ENCODE measurements at places on chromosomes 6 and 20.

DNA sequence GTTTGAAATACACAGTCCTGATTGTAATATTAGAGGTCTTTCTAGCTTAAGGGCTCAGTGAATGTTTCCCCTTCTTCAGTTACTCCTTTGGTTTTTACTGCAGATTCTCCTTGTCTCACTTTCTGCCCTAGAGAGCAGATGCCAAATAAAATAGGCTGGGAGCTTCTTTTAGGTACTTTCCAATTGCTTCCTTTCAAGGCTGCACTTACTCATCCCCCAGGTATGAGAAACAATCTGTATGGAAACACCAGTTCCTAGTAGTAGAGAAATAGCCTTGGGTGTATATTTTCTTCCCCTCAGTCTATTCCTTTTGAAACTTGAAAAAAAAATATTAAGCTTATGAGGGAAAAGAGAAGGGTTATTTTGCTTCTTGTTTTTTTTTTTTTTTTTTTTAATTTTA, 139.7 kb downstream of the PAK5 start:
- no peak for DNase-seq

GRCh38 chr6:113433335-113433991, 423.7 kb upstream of the MARCKS start:
- DNase-seq: peak; percentile 62

DNA sequence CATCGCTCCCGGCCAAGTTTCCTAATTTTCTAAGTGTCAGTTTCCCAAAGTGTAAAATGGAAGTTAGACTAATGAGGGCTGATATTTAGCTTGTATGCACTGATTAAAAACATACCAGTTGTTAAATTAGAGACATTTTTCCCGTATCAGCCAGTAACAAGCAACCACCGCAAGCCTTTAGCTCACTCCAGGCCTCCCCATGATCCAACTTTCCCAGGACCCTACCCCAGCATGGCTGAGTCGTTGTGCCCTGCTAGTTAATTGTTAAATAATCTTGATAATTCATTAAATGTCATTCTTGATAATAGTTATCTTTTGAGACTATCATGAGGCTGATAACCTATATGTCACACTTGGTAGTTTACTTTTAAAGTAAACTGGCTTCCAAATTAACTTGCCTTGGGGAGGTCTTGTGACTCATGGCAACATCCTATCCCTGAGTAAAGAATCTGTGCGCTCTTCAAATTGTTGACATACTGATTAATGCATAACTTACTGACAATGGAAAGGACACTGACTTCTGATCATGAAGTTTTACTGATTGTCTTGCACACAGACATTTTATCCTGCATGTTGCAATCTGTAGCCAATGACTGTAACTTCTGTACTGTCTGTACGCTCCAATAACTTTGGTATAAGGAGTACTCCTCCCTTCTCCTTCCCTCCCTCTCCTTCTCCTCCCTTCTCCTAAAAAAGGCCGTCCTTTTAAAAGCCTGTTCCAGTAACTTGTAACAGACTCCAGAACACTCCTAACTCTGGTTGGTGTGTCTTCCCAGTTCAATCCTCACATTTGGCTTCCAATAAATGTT, 6.3 kb upstream of the GTF3C6 start:
- DNase-seq: no peak

DNA sequence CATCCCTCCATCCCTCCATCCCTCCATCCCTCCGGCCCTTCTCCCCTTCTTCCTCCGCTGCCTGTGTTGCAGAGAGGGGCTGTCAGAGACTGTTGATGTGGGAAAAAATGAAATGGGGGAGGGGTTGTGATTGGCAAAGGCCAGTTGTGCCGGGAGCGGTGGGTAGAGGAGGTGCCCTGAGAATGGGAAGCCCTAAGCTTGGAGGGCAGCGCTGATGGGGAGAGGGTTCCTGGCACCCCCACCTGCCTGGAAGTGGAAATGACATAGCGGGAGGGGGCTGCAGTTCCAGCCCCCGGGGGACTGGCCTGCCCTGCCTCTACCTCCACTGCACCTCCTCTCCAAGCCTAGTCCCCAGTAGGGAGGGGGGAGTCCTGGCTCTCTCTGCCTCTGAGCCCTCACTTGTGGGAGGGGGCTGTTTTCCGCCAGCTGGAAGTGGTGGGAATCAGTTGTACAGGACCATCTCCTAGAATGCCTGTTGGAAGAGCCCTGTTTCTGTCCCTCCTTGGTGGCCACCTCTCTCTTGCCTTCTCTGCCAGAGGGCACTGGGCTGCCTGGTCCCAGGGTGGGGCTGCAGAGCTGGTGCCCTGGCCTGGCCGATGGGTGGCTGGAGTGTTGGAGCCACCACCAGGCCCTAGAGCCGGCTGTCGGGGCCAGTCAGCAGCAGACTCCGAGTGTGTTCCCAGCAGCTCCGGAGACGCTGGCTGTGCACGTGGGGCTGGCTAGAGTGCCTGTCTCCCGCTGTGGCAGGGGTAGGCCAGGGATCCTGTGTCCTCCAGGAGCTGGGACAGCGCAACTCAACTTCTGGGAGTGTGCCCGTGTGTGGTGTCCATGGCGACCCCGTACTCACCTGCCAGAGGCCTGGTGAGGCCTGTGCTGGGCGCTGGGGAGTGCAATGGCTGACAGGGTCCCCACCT, 1.5 kb downstream of the DLGAP4 start:
- no peak for DNase-seq

DNA sequence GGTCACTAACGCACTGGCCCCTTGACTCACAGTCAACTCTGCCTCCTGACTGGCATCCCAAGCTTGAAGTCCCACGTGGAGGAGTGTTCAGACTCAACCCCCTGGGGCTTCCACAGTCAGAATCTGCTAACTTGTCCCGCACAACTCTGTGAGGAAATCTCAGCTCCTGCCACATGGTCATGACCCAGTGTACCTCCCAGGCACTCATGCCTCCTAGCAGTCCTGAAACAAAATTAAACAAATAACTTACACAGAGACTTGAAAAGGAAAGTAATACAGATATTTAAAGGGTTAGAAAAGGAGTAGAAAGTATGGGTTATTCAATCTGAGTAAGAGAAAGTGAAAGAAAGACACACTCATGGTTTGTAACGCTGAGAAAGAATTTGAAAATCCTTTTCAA, 134.9 kb downstream of the GMDS start:
- no peak for DNase-seq

DNA sequence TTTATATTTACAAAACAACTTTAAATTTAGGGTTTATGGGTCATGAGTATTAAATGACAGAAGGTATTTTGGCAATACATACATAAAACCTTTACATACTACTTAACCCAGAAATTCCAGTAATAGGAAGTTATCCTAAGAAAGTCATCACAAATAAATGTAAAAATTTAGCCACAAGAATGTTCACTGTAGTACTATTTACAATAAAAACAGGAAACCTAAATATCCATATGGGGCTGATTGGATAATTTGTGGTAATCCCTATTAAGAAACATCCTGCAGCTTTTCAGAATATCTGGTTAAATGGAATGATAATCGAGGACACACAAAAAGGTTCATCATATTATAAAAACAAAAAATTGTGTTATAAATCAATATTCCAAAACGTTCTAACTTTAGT, 44.4 kb downstream of the TRAM2 start:
- no peak for DNase-seq

DNA sequence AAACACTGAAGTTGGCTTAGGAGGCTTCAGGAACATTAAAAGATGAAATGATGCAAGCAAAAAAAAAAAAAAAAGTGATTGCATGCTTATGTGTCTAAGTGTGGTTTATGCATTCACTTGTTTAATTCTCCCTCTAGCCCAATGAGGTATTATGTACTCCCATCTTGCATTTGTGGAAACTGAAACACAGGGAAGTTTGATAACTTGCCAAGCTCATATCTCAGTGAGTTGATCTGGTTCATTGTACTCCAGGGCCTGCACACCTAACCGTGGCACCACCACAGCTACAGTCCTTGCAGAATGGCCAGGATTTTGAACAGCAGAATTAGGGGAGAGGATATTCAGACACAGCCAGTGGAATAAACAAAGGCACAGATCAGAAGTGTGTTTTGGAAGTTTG, 251.2 kb downstream of the TBC1D7 start:
- DNase-seq: no peak

DNA sequence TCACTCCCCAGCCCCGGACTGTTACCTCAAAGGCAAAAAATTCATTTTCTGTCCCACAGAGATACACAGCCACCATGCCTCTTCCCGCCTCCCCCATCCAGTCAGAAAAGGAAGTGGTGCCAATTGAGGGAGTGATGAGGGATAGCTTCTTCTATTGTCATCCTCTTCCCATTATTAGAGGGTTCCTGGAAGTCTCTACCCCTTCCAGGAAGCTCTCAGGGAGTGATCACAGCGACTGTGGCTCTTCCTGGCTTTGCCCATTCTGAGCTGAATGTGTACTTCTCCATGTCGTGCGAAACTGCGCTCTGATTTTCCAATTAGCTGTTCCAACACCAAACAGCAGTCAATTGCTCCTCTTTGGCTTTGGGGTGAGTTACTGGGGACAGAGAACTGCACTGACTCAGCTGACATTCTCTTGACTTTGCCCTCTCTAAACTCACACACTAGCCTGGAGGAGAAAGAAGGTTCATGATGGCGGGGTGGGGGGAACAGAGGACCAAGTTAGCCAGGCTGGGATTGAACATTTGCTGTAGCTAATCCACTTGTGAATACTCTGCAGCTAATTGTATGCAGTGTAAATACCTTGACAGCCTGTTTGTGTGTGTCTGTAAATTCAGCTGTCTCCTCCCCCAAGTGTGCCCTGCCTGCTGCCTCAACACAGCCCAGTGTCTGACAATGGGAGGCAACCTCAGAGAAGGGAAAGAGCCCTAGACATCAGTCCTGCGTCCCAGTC, 2.4 kb upstream of the MDGA1 start:
- DNase-seq: no peak

GRCh38 chr6:44868910-44869309, 459.2 kb upstream of the RUNX2 start:
- no peak for DNase-seq

DNA sequence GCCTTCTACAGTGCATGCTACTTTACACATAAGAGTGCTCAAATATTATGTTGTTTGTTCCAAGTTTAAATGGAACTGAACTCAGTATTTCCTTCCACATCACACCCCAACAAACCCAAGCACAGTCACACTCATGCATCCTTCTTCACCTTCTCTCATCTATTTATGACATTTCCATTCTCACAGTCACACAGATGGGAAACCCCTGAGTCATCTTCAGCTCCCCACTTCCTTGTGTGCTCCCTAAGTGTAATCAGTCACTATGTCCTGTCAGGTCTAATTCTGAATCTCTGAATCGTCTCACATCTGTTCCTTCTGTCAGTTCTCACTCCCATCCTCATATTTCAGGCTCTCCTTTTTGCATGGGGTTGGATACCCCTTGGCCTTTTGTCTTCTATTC, 96.0 kb downstream of the RIMS1 start:
- DNase-seq: no peak

- no peak for DNase-seq
Measured at GRCh38 chr6:105545947-105546731, 143.3 kb upstream of the PREP start.

GRCh38 chr6:69589626-69590025, 207.2 kb downstream of the LMBRD1 start:
- no peak for DNase-seq

DNA sequence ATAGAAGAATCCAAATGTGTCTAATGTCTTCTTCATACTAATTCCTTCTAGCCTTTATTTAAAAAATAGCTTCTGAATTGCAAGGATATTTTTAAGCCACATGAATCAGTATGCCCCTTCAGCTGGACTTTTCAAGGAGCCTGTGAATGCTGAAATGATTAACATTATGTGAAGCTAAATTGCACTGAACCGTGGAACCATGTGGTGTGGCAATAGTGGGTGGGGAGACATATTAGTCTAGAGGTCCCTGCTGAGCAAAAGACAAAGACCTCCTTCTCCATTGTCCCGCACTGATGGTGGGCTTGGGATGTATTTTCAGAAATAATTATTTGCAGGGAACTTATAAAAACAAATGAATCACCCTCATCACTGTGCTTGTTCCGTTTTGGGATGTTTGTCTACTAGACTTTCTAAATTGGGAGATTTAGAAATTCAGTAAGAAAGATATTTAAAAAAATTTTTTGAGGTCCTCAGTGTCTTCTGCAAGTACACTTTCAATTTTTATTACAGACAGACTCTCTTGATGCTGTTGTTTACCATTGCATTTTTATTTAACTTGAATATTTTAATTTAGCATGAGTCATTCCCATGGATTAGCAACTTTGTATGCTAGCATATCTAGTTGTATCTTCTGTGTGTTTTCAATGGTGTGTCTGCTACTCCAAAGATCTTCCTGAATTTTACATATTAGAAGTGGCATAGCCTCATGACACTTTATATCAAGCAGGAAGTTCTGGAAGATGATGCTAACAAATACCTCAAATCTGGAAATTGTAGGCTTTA, 238.1 kb downstream of the LAMA2 start:
- DNase-seq: peak; percentile 47

DNA sequence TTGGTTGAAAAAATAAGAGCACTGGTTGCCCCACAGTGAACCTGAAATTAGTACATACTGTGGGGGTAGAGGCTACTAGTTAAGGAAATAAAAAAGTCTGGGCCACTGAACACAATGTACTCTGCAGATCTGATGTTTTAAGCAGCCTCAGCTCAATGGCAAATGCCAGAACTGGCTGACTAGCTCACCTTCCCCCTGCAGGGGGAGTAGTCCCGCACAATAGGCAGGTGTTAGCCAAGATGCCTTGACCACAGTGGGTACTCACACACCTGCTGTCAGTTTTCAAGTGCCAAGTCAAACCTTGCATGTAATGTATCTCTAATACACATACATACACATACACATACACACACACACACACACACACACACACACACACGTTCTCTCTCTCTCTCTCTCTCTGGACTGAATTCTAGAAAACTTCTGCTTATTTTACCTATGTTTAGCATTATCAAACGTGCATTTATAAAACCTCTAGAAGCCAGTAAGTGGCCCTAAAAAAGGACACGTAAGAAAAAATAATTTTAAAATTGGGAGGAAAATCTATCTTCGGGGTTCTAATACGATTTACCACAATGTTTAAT, 36.1 kb downstream of the GMDS start:
- no peak for DNase-seq

DNA sequence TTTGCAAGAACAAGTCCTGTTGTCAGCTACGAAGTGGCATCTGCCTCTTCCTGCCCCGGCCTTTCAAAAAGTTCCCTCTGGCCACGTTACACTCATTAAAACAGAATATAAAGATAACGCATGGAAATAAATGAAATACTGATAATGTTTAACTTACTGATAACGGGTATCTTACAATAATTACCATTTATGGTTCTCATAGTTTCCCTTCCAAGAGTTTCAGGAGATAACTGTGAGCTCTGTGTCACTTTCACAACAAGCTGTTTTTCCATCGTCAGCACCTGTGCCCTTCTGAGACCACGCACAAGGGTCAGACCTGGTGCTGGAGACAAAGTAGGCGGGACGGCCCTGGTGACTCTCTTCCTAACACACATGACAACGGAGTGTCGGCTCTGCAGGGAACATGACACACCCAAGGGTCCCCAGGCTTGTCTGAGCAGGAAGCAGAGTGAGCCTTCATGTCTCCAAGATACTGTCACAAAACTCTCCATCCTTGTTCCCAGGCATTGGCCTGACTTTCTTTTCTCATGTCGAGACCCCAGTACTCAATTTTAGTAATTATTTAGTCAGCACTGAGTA, 86.2 kb upstream of the THBS2 start:
- DNase-seq: no peak

- no peak for DNase-seq
Measured at GRCh38 chr6:121584586-121585369, 149.3 kb downstream of the GJA1 start.

- DNase-seq: no peak
Measured at GRCh38 chr6:104540743-104541142, 319.0 kb downstream of the HACE1 start.
